M059J (cell line): ENCODE measurements at places on chromosomes 5 and 9. TPM values are rescaled to one million over a fixed set of nuclear protein-coding genes. Genes with fewer than 3 reads are reported as not detected.

GRCh38 chr5:137733006-137733405 lies 2.9 kb downstream of the KLHL3 start:
- peak; percentile 61 for DNase-seq

DNA sequence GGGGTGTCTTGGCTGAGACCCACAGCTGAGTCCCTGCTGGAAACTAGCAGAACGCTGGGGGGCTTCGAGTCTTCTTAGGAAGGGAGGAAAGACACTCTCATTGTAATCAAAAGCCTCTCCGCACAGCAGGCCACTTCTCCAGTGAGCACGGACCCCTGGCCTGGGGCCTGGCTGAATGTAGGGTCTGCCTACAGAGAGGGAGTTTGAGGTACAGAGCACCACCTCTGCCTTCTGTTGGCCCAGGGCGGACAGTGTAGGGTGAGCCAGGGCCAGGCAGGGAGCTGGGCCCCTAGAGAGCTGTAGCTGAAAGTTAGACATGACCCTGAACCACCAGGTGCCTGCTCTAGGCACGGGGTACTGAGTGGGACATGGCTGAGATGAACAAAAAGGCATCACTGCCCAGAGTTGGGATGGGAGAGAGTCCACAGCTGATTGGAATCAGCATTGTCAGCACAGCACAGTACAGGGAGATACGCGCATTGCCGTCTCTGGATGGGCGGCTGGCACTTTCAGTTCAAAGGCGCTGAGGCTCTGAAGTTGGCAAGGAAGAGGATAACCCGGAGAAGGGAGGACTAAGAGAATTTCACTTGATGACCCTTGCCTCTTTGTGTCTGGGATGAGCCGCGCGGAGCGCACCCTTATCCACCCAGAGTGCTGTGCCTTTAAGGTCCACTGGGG lies 363 bp upstream of the SLC25A48 start:
- DNase-seq: no peak

- DNase-seq: no peak
Observed at GRCh38 chr5:171989946-171990712, 16.3 kb downstream of the FBXW11 start.

DNA sequence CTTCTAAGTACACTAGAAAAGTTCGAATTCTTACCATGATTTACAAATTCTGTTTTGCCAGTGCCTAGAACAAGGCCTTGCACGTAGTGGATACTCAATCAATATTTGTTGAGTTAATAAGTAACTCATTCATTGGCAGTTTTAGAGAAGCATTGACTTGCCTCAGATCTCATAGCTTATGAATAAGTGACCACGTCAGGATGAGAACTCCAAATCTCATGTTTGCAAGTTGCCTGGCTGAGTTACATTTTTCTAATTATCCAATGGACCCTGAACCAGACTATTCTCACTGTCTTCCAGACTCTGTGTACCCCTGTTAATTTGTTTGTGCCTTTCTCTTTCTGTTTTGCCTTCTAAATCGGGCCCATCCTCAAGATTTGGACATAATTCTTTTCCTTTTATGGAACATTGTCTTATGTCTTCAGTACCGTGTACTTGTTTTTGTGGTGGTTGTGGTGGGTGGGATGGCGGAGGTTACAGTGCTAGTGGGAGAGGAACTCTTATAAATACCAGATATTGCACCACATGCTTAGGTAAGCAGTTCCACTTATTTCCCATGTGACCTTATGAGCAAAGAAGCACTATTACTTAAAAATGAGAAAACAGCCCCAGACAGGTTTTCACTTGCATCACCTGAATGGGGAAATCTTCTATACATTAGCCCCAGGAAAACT lies 96.3 kb downstream of the UNC13B start:
- DNase-seq: no peak

DNA sequence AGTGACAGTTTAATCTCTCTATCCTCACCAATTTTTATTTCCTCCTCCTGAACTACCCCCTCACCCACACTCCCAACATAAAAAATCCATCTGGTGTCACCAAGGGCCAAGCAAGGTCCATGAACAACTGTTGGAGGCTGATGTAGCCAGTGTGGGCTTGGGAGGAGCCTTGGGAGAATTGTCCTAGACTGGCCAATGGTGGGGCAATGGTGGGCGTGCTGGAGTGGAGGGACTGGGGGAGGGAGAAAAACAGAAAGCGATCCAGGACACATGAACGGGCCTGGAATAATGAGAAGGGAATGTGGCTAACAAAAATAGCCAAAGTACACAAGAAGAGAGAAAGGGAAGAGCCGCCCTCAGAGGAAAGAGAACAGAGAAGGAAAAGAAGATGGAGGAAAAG lies 272.6 kb downstream of the ENC1 start:
- no peak for DNase-seq

DNA sequence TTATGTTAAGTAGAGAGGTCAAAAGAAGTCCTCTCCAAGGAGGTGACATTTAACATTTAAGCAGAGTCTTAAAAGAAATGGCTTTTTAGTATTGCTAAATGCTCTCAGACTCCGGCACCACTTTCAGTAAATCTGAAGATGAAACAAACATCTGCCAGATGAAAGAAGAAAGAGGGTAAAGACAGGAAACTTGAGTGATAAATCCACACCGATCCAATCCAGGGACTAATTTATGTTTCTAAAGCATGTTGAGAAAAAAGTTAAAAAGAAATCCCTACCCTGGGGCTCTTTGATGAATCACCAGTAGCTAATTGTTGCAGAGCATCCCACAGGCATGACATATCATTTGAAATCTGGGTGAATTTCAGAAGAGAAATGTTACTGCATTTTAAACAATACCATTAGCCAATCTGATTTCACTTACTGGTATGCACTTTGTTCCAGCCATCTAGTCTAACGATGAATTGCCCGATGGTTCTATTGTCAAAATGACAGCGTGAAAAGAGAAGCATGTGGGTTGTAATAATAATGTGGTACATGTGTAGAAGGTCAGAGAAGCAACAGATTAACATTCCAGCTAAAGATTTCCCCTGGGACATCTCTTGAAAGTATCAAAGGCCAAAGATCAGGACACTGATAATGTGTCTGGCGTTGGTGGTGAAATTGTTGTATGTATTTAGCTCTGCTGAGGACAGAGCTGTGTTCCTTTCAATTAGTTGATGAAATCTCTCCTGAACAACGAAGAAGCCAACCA lies 485.7 kb downstream of the CSNK1G3 start:
- peak; percentile 94 for DNase-seq

- DNase-seq: peak; percentile 30
Observed at GRCh38 chr5:102561894-102562760, 63.3 kb upstream of the SLCO6A1 start.

DNA sequence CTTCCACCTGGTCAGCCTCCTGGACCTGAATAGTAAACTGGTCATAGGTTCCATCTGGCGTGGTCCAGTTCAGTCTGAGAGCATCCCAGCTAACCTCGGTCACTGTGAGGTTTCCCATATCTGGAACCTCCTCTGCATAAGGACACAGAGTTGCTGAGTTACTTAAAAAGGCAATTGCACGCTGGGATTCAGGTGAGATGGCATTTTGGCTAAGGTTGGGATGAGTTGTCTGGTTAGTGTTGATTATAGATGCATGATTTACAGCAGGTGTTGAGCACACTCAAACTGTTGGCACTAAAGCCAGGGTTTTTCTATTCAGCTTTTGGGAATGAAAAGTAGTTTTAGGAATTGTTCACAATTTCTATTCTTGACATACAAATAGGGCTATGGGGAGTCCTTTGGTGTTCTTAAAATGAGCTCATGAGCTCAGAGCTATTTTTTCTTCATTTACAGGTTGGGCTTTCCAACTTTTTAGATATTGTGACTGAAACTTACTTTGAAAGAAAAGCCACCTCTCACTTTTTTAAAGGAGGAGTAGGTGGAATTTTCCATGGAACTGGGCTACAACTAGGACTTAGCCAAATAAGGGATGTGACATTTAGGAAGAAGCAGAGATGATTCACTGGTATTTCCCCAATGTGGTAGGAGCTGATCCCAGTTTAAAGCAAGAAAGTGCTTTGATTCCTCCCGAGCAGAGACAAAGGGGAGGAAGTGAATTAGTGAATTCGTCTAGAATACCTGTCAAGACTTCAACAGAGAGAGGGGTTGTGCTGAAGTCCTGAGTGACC lies 54.7 kb downstream of the TNC start:
- DNase-seq: peak; percentile 85

DNA sequence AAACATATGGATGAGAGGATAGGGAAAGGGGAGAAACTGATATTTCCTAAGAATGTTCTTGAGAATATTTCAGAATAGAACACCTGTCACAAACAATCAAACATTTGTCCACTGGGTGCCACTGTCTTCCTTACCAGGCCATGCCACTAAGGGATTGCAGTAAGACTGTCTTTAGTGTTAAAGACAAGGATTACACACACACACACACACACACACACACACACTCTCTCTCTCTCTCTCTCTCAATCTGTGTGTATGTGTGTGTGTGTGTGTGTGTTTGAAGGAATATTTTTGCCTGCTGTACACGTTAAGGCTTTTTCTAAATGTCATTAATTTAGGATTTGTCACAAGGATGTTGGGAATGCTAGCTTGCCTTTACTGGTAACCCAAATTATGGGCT lies 54.4 kb downstream of the CCDC192 start:
- peak; percentile 76 for DNase-seq

DNA sequence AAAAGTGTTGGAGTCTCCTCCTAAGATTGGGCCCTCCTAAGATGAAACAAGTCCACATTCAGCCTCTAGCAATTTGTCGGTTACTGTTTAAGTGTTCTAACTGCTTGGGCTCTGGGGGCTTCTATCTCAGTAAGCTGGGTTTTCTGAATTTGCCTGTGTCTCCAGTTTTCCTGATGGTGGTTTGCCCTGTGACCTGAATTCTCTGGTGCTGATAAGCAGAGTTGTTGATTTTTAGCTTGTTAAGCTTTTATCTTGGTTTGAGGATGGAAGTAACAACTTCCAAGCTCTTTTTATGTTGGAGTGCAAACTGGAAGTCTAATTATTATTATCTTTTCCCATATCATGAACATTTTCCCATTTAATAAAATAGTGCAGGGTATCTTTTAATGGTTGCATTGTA lies 30.9 kb downstream of the HSD17B4 start:
- DNase-seq: no peak

Gene LCN6
- not detected in 2 replicates for total RNA-seq

Gene PTGS1
- total RNA-seq: 4.8 and 6.7 TPM in 2 replicates

Gene IPO11
- total RNA-seq: 24.5 and 30.1 TPM in 2 replicates

Gene SMIM33
- not detected in 2 replicates for total RNA-seq

Gene ZNF879
- 0.07 and 0.47 TPM in 2 replicates for total RNA-seq

Gene GLT6D1
- not detected in 2 replicates for total RNA-seq

Gene CDH9
- not detected in 2 replicates for total RNA-seq

Gene SLC1A1
- total RNA-seq: 14.7 and 20.6 TPM in 2 replicates
